ENCODE measurements at places on chromosomes 2 and 18. TPM values are rescaled to one million over a fixed set of nuclear protein-coding genes. Genes with fewer than 3 reads are reported as not detected.

The CYP27C1 gene
- 11.7 TPM for total RNA-seq

The SLC38A11 gene
- 0.18 TPM for total RNA-seq

The SULT1C3 gene
- total RNA-seq: not detected

The LANCL1 gene
- total RNA-seq: 52.4 TPM

The COBLL1 gene
- total RNA-seq: 43.7 TPM

The SERPINB13 gene
- not detected for total RNA-seq

The ARHGAP15 gene
- total RNA-seq: 0.42 TPM

The MSTN gene
- 0.45 TPM for total RNA-seq

Data from chondrocyte (in vitro differentiated cells).